ENCODE measurements at places on chromosomes 1 and 21. TPM values are rescaled to one million over a fixed set of nuclear protein-coding genes. Genes with fewer than 3 reads are reported as not detected.

The HIVEP3 gene
- total RNA-seq = 16.6 TPM

The PLEKHG5 gene
- 12.2 TPM for total RNA-seq

The EDARADD gene
- 0.78 TPM for total RNA-seq

DNA sequence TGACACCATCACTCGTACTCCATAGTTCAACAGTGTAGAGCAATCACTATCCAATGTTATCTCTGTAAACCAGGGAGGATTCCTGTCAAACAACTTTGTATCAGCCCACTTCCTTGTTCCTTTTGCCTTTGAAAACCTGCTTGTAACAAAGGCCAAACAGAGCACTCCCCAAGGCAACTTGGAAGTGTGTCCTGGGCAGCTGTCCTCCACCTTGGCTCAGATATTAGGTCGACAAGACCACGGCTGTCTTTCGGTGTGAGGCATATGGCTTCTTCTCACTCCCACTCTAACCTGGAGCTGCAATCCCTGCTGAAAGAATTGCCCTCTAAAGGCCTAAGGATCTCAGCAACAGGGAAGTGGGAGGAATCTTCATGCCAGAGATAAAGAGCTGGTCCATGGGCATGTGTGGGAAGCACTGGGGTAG lies 66.7 kb downstream of the ITPKB start:
- no peak for DNase-seq

DNA sequence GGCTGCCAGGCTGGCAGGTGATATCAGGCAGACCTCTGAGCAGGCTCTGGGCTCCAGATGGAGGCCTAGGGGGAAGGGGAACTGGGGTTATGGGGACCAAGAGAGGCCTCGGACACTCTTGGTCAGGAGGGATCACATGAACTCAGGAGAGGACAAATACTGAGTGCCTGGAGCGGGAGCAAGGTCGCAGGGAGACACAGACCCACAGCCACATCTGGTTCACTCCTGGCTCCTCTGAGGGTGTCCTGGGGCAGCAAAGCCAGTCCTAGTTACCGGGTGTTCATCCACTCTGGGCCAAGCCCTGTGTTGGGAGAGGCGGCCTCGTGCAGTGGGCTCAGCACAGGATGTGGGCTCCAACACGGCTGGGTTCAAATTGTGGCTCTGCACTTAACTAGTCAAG lies 239.0 kb downstream of the PTPRU start:
- no peak for DNase-seq

Measured in upper lobe of right lung (tissue), 1 donor.